ENCODE measurements at places on chromosomes 3 and 15.

GRCh38 chr3:51343918-51344687, 41.0 kb upstream of the MANF start:
- DNase-seq: no peak

- DNase-seq: no peak
Measured at GRCh38 chr3:140614001-140614400, 63.9 kb upstream of the TRIM42 start.

DNA sequence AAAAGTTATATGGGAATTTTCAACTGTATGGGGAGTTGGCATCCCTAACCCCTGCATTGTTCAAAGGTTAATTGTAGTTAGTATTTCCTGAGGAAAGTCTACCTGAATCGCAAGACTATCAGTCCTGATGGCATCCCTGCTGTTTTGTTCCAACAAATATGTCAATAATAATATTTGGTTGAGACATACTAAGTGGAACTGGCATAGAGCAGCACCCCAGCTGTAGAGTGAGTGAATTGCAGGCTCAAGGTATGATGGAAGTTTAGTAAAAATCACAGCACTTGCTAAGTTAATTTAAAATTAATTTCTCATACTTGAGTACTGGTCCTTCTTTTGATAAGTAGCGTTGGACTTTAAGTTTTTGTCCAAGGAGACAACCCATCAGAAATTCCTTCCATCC, 18.0 kb upstream of the COMMD2 start:
- no peak for DNase-seq

DNA sequence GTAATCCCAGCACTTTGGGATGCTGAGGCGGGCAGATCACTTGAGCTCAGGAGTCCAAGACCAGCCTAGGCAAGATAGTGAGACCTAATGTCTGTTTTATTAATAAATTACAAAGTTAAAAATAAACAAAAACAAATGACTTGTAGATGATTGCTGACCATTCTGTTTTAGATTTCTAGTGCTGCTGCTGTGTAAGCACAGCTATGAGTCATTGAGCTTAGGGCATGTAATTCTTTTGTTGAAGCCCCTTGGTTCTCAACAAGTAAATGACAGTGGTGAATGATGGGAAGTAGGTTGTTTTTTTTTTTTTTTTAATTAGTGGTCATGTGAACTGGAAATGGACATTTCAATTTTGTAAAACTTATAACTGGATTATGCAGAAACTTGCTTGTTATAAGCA, 63.3 kb downstream of the LEO1 start:
- no peak for DNase-seq

- no peak for DNase-seq
Measured at GRCh38 chr15:65926899-65927298, 57.6 kb downstream of the RAB11A start.

- no peak for DNase-seq
Measured at GRCh38 chr3:122063908-122064307, 8.7 kb downstream of the CD86 start.

- no peak for DNase-seq
Measured at GRCh38 chr3:57855281-57855680, 99.2 kb downstream of the SLMAP start.

DNA sequence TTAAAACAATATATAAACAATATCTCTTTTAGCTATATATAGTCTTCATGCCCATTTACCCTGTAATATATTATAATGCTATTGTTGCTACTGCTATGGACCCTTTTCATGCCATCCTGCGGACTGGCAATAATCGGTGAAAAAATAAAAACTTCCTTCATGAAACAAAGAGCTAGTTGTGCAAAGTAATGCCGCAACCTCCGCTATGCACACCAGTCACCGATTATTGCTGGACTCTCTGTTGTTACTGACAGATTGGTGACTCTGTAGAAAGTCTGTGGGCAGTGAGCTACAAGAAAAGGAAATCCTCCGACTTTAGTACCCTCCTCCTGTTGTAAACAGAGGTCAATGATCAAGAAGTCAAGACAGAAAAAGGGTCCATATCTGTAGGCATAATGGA, 17.9 kb upstream of the ICE2 start:
- no peak for DNase-seq

DNA sequence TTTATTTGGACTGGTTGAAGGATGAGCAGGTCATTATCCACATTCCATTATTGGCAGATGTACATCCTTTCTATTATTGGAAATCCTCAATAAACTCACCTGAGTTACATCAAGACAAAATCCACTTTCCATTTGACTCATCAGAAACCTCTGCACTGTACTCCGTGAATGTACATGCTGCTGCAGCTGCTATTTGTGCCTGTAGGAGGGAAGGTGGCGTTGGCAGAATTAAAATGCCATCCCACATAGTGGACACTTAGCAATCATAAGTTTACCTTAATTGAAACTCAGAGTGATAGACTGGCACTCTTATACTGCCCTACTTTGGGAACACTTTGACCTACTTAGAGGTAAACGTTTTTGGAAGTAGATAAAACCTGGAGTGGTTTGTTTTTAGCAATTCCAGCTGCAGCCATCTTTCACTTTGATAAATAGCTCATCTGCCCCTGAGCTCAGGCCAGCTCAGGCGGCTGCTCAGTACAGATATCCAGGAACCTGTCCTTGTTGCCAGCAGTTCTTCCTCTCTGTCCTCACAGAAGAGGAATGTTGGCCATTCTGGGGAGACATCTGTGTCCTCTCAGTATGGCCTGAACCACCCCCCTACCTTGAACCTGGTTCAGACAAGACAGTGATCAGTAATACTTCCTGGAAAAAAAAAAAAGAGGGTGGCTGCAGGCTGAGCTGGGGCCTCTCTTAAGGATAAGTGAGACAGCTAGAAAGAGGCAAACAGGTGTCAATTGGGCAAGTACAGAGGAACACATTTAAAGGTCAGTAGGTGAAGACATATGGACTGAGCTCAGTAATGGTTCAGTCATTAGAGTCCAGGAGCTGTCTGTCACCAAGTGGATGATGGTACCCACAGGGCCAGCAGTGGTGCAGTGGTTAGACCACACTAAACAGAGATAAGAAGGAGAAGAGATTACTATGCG, 153.4 kb upstream of the UMPS start:
- no peak for DNase-seq

DNA sequence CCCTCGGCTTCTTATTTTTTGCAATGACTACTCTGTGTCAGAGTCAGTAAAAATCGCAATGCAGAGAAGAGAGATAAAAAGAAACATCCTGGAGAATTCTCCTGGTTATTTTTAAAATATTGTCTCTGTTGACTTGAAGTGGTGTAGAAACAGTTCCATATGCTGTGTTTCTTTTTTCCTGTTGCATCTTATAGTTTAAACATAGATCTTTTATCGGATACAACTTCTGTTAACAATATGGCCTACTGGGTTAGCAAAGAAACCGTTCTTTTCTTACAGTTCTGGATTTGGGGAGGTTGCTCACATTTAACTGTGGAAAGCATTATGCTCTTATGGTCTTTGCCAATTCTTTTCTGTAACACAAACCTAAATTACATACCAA, 769.1 kb upstream of the CFAP20DC start:
- DNase-seq: no peak

- DNase-seq: no peak
Measured at GRCh38 chr3:157520485-157521150, 17.4 kb upstream of the VEPH1 start.

DNA sequence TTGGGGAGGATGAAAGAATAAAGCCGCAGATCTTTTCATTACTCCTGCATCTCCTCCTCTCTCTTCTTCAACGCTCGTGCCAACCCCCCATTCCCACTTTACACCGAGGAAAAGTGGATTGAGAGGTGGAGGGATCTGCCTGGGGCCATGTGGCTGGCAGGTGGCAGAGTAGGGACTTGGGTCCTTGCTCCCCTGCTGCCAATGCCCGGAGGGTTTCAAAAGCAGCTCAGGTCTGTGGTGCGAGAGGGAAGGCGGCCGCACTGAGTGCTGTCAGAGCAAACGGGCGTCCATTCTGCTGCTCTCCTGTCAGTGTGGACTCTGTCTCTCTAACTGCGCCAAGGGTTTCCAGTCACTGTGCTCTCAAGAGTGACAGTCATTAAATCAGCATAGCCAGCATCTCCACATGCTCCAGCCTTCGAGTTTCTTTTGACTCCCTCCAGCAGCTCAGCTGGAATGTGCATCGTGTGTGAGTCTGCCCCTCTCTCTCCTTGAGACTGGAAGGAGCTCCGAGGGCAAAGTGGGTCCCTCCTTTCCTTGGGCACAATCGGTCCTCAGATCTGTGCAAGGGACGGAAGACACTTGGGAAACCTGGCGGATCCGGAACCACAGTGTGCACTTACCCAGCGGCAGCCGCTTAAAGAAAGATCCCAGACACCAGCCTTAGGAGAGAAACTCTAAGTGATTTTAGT, 68.6 kb downstream of the VGLL4 start:
- DNase-seq: no peak

DNA sequence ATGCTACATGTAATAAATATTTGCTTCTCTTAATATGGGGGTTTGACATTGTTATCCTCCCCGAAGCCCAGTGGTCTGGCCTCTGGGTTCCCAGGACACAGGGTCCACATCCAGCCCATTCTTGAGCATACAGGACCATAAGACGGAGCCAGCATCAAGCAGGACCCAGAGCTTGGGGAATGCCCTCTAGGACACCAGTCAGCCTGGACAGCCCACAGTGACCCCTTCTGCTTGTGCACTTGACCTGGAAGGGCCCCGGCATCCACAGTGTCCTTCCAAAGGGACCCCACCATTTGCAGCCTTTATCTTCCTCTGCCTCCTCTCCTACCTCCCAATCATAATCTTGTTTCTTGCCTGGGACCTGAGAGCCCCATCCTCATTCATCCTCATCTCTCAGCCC, 46.2 kb upstream of the IREB2 start:
- DNase-seq: no peak

DNA sequence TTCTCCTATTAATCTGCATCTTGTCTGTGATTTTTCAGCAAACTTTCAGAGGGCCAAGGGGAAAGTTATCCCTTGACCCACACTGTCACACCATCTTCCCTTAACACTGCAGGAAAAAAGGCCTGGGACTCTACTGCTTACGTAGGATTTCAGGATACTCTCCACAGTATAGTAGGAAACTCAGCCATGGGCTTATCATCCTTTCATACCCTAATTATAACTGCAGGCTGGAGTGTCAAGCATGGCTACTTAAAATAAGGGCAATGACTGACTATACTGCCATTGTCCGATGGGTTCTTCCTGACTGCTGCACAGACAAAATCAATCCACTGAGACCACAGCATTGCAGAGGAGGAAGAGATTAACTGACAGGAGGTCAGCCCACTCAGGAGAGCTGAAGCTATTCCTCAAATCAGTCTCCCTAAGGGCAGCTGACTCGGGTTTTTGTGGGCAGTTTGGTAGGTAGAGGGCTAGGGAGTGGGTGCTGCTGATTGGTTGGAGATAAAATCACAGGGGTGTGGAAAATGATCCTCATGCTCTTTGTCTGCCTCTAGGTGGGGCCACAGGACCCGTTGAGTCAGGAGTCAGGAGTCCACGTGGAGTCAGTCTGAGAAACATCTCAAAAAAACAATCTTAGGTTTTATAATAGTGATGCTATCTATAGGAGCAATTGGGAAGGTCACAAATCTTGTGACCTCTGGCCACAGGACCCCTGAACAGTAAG, 118.2 kb upstream of the STRIT1 start:
- no peak for DNase-seq

DNA sequence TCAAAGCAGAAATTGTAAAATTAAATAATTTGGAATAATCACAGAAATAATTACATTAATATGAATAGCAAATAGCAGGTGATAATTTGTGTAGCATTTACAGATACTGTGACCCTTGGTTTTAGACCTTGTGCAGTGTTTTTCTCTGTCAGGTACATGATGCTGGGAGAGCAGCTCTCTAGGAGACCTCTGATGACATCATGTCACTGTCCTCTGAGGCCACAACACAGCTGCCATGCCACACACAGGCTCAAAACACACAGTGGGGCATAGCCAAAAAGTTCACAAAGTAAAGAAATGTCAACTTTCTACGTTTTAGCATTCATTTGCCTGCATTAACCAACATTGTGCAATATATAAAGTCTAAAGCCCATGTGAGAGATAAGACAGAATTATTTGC, 71.8 kb upstream of the ZBTB20 start:
- no peak for DNase-seq

DNA sequence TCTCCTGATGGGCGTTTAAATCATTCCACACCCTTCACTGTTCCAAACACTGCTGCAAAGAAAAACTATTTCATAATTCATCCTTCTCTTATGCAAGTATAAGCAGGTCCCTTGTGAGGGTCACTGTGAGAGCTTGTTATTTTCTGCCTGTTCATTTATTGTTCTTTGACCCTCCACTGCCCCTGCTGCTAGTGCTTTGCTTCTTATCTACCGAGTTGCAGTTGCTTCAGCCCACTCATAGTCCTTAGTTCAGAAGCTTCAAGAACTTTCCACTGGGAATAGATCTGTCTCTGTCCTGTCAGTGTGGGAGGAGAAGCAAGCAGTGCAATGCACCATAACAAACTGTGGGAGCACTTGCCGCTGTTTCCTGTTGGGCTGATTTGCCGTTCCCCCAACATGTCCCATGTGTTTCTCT, 39.8 kb downstream of the RIOX2 start:
- DNase-seq: no peak

DNA sequence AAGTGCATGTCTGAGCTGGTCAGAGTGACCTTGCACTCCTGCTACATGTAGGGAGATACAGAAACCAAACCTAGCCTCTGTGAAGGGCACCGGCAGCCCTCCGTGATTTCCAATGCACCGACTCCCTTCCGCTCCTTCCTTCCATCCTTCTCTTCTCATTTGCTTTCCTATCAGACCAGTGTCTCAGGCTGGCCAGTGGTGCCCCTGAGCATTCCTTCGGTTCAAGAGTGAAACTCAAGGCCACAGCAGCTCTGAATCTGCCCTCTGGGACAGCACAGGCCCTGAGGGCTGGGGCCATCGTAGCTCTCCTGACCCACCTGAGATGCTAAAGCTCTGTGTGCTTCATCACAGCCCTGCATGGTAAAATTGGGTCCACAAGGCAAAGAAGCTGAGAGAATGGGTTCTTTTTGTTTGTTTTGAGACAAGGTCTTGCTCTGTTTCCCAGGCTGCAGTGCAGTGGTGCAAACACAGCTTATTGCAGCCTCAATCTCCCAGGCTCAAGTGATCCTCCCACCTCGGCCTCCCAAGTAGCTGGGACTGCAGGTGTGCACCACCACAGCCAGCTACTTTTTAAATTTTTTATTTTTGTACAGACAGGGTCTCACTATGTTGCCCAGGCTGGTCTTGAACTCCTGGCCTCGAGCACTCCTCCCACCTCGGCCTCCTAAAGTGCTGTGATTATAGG, 2.3 kb upstream of the BMF start:
- DNase-seq: no peak

DNA sequence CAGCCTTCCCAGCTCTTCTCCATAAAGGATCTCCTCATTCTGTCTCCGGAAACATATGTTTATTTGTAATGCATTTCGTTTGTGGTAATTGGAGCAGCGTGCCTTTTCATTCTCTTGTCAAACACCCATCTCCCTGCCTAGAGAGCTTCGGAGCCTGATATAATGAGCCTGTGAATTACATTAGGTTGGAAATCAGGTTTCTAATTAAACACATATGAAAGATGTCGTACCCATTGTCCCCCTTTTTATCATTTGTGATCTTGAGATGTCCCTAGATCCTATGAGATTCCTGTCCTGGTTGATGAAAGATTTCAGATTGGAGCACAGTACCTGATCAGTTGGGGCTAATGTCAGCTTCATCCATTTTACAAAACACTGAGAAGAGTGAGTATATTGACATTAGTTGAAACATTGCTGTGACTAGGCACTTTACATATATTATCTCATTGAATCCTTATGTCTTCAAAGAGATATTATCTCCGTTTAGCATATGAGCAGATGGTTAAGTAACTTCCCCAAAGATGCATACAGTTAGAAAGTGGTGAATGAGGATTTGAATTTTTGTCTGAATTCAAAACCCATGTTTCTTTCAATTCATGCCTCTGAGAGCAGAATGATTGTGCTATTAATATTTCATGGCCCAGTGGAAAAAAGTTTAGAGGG, 23.1 kb downstream of the SYN2 start:
- DNase-seq: no peak

Measured in nucleus accumbens (tissue), 56 donors.